ENCODE measurements at places on chromosomes 1 and 21.

DNA sequence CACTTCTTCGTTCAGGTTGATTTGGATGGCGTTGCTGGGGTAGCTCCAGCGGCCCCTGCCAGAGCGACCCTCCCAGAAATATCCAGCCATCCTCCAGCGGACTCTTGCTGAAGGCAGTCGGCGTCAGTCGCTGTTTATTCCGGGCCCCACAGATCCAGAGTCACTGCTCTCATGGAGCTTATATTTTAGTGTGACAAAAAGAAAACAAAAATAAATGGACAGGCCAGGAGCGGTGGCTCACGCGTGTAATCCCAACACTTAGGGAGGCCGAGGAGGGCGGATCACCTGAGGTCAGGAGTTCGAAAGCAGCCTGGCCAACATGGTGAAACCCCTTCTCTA is 791 bp upstream of the CFAP298 start:
- no peak for DNase-seq

GRCh38 chr1:183879494-183879893 is 74.6 kb downstream of the RGL1 start:
- no peak for DNase-seq

DNA sequence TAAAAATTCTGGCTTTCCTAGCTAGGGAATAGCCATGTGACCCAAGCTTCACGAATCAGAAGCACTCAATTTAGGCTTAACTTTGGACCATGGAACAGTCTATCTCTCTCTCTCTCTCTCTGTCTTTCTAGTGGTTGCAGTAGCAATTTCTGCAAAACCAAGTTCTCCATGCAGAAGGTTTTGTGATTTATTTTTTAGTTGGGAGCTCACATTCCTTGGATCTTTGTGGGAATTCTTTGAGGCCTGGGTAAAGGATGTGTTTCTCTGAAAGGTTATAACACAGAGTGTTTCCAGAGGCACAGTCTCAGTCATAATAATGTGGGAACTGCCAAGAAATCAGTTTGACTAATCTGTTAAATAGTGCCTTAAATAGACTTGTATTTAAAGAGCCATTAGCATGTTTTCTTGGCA is 112.3 kb upstream of the COL11A1 start:
- DNase-seq, result peak; percentile 69

GRCh38 chr1:25985171-25985570 is 12.7 kb downstream of the PAFAH2 start:
- DNase-seq, result no peak

- no peak for DNase-seq
Observed at GRCh38 chr1:240496941-240497340, 115.0 kb downstream of the GREM2 start.

GRCh38 chr1:34714386-34714785 is 40.5 kb upstream of the GJB5 start:
- no peak for DNase-seq

DNA sequence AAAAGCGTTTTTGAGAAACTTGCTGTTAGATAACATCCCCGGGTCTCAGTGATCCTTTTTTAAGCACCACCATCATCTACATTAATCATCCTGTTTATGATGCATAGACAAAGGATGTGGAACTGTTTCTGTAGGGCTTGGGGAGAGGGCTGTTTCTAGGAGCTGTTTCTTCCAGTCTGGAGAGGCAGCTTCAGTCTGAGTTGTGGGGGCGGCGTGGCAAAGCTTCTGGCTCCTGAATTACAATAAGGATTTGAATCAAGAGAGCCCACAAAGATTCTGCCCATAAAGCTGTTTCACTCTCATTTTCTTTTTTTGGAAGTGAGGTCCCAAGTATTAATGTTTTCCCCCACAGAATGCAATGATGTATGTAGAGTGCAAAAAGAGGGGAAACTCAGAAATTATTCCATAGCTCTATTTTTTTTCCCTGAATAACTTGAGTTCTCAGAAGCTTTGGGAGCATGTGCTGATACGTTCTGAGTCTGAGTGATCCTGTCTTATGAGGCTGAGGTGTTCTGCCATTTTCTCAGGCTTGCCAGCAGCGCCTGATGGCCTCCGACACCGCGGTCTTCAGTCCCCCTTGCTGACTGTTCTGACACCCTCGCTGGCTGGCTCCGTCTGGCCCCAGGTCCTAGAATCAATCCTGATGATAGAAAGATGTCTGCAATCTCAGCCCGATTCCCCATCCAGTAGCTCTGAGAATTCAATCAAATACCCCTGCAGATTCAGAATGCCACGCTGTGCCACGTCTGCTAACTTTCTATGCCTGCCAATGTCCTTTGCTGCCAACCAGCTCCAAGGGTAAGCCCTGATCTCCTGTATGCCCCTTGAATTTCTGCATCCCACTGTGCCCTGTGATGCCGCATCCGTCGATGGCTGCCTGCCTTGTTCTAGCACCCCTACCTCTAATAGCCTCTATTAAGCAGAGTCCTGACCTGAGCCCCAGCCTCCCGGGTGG is 92.4 kb upstream of the AKT3 start:
- DNase-seq, result no peak

DNA sequence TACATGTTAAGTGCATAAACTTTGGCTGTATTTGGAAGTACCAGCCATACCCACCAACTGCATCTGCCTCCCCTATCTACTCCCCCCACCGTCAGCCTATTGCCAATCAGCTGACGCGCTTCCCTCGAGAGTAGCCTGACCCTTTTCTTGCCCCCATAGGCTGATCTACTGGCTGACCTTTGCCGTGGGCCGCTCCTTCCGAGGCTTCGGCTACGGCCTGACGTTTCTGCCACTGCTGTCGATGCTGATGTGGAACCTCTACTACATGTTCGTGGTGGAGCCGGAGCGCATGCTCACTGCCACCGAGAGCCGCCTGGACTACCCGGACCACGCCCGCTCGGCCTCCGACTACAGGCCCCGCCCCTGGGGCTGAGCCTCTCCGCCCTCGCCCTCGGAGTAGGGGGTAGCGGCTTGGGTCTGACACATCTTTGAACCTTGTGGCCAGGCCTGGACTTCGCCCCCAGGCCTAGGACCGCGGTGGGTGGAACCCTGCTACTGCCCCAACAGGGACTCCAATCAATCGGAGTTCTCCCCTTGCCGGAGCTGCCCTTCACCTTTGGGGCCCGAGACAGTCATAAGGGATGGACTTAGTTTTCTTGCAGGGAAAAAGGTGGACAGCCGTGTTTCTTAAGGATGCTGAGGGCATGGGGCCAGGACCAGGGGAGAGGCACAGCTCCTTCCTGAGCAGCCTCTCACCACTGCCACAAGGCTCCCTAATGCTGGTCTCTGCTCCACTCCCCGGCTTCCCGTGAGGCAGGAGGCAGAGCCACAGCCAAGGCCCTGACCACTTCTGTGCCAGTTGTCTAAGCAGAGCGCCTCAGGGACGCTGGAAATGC is 4.0 kb downstream of the GLMP start:
- peak; percentile 72 for DNase-seq

DNA sequence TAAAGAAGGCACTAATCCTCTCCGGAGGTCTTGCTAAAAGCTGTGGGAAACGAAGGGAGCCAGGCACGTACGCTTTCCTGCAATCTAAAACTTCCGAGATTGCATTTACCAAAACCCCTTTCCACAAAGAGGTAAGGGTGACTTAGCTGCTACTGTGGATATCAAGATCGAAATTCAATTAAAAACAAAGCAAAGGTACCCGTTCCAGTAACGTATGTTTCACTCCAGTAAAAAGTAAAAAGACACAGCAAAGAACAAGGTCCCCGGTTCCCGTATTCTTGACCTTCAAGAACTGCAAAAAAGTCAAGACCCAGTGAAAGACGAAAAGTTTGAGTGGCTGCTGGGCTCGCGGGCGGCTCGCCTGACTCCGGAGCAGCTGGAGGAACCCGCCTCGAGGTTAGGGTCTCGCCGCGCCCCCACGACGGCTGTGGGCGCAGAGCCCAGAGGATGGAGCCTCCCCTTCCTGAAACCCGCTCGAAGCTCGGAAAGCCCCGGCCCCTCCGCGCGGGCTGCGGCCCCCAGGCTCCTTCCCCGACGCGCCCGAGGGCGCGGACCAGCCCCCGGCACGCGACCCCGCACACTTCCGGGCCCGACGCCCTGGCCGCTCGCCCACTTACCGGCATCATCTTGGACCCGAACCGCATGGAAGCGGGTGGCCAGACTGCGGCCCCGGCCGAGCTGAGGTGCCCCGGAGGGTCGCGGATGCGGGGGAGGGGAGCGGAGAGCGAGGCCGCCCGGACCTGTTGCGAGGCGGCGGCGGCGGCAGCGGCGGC is 524 bp downstream of the TP53BP2 start:
- peak; percentile 62 for DNase-seq

- DNase-seq, result no peak
Observed at GRCh38 chr1:236540813-236541465, 17.2 kb downstream of the LGALS8 start.

DNA sequence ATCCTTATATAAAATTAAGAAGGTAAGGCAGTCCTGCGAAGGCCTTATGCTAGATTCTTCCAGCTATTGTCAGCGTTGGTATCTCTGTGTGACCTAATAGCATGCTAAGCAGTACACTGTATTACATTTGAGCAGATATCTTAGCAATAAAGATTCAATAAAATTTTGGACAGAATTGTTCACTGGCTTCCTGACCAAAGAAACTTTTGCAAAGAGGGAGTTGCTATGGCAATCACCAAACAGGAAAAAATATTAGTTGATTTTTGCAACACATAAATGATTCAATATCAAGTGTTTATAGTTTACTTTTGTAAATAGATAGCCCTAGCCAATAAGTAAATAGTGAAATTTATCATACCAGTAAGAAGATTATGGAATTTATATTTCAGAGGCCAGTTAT is 31.0 kb upstream of the PLEKHO1 start:
- no peak for DNase-seq

GRCh38 chr1:114008480-114008941 is 29.2 kb downstream of the OLFML3 start:
- DNase-seq, result no peak

GRCh38 chr1:24594328-24594598 is 38.4 kb downstream of the NCMAP start:
- DNase-seq, result no peak

DNA sequence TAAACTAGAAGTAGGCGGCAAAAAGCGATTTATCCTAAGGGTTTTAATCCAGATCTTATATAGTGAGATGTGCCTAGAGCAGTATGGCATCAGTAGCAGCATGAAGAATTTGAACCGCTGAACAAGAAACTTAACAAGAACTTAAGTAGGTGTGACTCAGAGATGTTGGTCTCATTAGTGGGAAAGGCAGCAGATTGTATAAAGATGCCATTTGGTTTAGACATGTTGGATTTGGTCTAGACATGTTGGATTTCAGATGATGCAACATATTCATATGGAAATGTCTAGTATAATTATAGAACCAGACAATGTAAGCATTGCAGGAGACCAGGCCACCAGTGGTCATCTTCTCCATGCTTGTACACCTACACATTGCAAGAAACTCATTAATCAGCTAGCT is 42.1 kb upstream of the ZP4 start:
- DNase-seq, result peak; percentile 0

GRCh38 chr1:75125161-75125726 is 8.9 kb upstream of the LHX8 start:
- no peak for DNase-seq

DNA sequence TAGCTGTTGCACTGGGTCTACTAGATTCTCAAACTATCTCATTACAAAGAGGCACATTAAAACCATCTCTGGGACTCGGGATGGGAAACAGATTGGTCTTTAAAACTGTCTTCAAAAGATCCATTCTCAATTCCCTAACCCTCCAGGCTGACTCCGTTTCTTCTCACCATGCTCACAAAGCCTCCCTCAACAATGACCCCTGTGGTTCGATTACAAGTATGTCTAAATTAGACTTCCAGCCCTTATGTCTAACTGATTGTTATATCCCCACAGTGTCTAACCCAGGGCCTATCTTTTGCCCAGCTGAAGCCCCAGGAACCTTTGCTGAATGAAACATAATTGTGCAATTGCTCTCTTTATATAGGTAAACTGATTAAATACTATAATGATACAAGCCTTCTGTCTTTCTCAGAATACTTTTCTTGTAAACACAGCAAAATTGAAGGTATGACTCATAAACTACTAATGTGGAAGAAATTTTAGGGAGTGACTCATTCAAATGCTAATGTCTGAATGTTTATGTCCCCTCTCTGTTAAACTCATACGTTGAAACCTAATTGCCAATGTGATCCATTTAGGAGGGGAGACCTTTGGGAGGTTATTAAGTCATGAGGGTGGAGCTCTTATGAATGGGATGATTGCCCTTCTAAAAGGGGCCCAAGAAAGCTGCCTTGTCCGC is 65.6 kb upstream of the DAB1 start:
- peak; percentile 91 for DNase-seq

GRCh38 chr1:94531664-94532063 is 9.9 kb downstream of the F3 start:
- DNase-seq, result no peak

GRCh38 chr1:227749916-227750710 is 14.9 kb downstream of the SNAP47 start:
- no peak for DNase-seq

DNA sequence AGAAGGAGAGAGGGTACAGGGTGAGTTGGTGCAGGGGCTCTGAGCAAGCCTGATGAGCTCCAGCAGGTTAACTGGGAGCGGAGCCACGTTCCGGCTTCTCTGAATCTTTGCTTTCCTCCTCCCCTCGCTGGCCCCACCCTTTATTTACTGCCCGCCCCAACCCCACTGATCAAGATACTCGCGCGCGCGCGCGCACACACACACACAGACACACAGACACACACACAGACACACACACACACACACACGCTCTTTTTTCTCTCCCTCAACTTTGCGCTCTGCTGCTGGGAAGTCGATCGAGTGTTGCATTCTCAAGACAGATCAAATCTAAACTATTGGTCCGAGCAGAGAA is at the start of gene GRIK1:
GRIK1 (minus strand) TSS at position 73 of the 352 bp plus-strand sequence.
- no peak for DNase-seq

DNA sequence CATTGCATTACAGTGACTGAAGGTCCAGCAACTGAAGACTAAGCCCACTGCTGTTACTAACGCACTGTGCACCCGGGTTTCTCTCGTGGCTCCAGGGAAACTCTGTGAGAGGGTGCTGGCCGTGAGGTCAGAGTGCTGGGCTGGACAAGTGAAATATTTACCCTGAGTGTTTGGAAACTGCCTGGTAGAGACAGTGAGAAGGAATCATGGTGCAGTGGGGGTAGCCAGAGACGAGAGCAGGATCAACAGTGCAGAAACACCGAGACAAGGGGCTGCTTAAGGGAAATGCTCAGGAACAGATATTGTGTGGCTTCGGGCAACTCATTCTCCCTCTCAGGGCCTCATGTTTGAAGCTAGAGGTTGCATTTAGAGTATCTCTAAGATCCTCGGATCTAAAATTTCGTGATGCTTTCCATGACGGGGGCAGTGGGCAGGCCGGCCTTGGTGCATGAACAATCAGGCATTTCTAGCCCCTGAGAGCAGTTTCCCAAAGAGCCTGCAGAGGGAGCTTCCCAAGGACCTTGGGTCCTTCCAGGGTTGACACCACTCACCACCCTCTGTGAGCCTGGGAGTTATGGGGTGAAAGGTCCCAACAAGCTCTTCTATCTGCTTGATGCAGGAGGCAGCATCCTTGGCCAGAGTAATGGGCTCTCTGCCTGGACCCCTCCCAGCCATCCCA is 9.7 kb downstream of the CD2 start:
- DNase-seq, result no peak

Data from IMR-90 (cell line).